ENCODE measurements at places on chromosomes 2 and 18. TPM values are rescaled to one million over a fixed set of nuclear protein-coding genes. Genes with fewer than 3 reads are reported as not detected.

ERFE gene
- total RNA-seq = 0.91 TPM

PSMA8 gene
- total RNA-seq = 2.1 TPM

TCF23 gene
- not detected for total RNA-seq

TTN gene
- total RNA-seq = 0.78 TPM

TUBA4A gene
- total RNA-seq = 167 TPM

AFF3 gene
- 2.6 TPM for total RNA-seq

GPR39 gene
- not detected for total RNA-seq

TSPYL6 gene
- total RNA-seq = not detected

OTX1 gene
- total RNA-seq = not detected

GRCh38 chr2:125581557-125581956, 1074.4 kb upstream of the GYPC start:
- DNase-seq = no peak

DNA sequence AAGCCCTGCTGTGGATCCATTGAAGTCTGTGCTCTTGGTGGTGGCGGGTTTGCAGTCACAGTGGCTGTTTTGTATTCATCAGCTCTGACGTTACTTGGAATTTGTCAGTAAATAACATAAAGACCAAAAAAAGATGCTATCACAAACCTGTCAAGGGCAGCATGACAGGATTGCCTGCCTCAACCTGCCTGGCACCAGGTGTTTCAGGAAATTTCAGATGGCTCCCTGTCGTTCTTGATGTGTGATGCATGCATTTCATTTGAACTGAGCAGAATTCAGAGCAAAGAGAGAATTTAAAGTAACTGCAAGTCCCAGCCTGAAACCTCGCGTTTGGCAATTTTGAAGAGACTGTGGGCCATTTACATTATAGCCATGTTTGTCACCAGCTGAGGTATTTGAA, 50.3 kb upstream of the EPC2 start:
- DNase-seq = no peak

DNA sequence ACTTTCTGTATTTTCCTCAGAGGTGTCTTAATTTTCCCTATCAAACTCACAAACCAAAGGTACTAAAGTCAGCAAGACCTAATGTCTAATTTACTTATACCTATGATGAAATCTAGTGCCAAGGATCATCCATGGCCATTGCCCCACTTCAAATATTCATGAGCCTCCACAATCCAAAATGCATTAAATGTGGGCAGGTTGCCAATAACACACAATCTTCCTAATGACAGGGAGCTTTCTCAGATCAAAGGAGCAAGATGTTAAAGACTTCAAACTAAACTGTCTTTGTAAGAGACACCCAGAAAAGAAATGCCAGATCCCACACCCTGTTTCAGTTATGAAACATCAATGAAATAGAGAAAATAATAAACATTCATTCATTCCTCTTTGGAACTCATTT, 143.2 kb downstream of the TMEFF2 start:
- no peak for DNase-seq

- DNase-seq = no peak
Observed at GRCh38 chr2:213806125-213806726, 522.0 kb downstream of the SPAG16 start.

GRCh38 chr2:134490559-134490958, 228.2 kb downstream of the TMEM163 start:
- DNase-seq = no peak

- DNase-seq = no peak
Observed at GRCh38 chr2:177289824-177290628, 25.5 kb upstream of the NFE2L2 start.

DNA sequence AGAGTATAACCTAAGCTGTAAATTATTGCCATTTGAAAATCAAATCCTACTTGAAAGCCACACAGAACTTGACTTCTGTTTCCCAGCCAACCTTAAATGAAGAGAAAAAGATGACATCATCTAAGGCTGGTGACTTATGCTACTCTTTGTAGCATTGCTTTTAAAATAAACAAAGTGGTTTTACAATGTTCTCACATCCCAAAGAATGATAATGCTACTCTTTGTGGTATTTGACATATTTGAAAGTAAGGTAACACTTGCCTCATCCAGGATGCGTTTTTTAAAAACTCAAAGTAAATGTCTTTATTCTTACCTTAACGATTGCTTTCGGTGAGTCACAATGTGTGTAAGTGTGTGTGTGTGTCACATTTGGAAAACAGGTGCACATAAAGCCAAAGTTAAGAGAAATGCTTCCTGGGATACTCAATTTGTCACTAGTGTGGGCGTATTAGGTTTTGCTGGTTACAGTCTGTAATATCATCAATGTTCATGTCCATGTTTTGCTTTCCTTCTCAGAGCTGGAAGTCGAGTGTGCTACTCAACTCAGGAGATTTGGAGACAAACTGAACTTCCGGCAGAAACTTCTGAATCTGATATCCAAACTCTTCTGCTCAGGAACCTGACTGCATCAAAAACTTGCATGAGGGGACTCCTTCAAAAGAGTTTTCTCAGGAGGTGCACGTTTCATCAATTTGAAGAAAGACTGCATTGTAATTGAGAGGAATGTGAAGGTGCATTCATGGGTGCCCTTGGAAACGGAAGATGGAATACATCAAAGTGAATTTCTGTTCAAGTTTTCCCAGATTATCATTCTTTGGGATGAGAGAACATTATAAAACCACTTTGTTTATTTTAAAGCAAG, 2.6 kb downstream of the PMAIP1 start:
- DNase-seq = no peak

DNA sequence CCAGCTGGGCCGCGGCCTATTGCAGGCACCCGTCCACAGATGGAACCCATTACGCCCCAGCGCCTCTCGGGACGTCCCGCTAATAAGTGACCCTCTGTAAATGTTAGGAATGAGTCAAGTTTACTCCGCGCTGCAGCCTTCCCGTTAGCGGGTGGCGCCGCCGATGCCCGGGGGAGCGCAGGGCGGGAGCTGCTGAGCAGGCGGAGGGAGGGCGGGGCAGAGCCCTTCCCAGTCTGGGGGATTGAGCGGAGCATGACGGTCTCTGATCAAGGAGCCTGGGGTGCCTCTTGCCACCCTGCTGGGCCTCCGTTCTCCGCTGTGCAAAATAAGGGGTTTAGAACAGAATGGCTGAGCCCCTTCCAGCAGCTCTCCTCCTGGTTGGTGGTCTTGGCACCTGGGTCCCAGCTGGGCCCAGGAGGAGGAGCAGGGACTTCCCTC, 10.5 kb downstream of the CROCC2 start:
- DNase-seq = no peak

DNA sequence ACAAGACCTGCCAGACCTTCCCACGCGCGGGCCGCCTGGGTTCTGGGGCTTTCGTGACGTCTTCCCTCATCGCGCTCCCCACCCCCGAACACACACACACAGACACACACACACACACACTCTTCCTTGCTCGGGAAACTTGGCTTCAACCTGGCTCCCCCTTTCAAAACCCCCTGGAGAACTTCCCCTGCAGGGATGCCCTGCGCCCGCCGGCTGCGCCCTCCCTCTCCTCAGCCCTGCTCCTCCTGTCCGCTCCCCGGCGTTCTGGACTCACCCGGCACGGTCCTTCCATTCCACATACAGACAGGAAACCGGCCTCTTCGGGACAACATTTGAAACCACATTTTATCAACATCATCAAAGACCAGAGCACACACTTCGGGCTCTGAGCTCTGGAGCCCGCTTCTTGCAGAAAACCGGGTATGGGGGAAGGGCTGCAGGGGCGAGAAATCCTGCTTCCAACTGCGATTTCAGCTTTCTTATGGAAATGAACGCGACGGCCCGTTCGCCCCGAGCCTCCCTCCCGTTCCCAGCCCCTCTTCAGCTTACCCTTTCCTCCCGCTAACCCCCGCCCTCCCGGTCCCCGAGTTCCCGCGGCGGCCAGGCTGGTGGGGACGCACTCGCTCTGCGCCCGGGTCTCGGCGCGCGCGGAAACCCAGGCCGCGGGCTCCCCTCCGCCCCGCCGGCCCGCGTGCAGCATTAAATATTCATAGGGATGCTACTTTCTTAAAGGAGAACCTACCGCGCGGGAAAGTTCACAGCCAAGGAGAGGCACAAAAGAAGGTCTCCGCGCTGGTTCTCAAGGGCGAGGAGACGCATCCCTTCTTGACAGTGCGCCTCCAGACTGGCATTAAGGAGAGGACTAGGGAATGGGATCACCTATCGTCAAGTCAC, 18.3 kb downstream of the POU3F3 start:
- DNase-seq = no peak

Measured in activated T-cell treated with anti-CD3 and anti-CD28 coated beads, Interleukin-2, amount 50 U/mL, for 4 hours (primary cell).